ENCODE measurements at places on chromosomes 2 and 18.

GRCh38 chr2:156598563-156598962 is 162.4 kb downstream of the GPD2 start:
- no peak for DNase-seq

DNA sequence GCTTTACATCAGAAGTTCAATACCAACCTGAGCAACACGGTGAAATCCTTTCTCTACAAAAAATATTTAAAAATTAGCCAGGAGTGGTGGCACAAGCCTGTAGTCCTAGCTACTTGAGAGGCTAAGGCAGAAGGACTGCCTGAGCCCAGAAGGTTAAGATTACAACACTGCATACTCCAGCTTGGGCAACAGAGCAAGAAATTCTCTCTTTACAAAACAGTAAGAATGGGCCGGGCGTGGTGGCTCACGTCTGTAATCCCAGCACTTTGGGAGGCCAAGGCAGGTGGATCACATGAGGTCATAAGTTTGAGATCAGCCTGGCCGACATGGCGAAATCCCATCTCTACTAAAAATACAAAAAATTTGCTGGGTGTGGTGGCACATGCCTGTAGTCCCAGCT is 113.2 kb downstream of the USP34 start:
- no peak for DNase-seq

- no peak for DNase-seq
Observed at GRCh38 chr2:113027691-113028090, 22.4 kb downstream of the IL36A start.

- no peak for DNase-seq
Observed at GRCh38 chr2:142170847-142171246, 40.0 kb upstream of the LRP1B start.

- no peak for DNase-seq
Observed at GRCh38 chr18:68940039-68940438, 142.2 kb downstream of the CCDC102B start.

- no peak for DNase-seq
Observed at GRCh38 chr2:145066151-145066661, 546.3 kb upstream of the ZEB2 start.

- DNase-seq, result no peak
Observed at GRCh38 chr18:75167759-75168618, 41.0 kb downstream of the PTGR3 start.

GRCh38 chr2:129895061-129895460 is 84.4 kb upstream of the RAB6C start:
- no peak for DNase-seq

DNA sequence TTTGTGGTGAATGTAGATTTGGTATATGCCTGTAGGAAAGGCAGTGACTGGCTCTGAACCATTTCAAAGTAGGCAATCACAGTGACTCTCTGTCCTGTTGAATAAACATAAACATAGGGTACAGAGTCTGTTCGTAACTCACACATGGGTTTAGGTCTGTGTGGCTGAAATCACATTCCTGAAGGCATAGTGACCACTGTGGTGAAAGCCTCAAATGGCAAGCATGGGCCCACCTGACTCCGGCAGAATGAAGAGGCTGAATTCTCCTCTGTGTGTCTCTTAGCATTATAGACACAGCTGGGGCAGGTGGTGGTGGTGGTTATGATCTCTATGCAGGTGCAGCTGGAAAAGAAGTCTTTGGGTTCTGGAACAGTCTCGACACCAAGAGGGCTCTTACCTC is 61.2 kb downstream of the ITGA6 start:
- no peak for DNase-seq

GRCh38 chr2:95179451-95179850 is 13.8 kb downstream of the ZNF2 start:
- DNase-seq, result no peak

GRCh38 chr2:238202326-238203093 is 985 bp downstream of the ILKAP start:
- DNase-seq, result no peak

DNA sequence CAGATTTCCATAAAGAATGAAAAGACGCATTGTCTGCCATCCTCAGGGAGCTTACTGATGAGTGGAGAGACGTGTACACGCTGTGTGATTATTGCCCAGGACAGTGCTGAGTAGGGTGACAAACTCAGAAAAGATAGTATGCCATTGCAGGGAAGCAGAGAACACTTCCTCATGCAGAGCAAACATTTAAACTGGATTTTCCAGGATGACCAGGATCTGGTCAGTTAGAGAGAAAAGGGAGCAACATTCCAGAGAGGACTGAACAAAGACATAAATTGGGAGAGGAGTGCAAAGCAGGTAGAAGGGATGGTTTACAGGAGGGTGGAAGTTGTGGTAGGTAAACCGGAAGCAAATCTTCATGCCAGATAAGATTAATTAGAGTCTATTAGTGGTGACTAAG is 2.3 kb downstream of the SLC9A2 start:
- DNase-seq, result no peak

- no peak for DNase-seq
Observed at GRCh38 chr2:103010306-103010705, 248.5 kb downstream of the TMEM182 start.

All from stimulated activated CD8-positive, alpha-beta memory T cell treated with anti-CD3 and anti-CD28 coated beads, Interleukin-12 subunit alpha, Interleukin-12 subunit beta, amount 100 ng/mL, for 1 hour (primary cell).